ENCODE measurements at places on chromosomes 7 and 10.
A peak's percentile ranks its signal among the peaks of the same experiment; 100 is the strongest.

- no peak for DNase-seq
Observed at GRCh38 chr10:89162596-89162995, 44.5 kb downstream of the CH25H start.

GRCh38 chr7:40579401-40579800 is 444.6 kb downstream of the SUGCT start:
- DNase-seq: no peak

- no peak for DNase-seq
Observed at GRCh38 chr7:88106434-88106833, 113.4 kb downstream of the SRI start.

DNA sequence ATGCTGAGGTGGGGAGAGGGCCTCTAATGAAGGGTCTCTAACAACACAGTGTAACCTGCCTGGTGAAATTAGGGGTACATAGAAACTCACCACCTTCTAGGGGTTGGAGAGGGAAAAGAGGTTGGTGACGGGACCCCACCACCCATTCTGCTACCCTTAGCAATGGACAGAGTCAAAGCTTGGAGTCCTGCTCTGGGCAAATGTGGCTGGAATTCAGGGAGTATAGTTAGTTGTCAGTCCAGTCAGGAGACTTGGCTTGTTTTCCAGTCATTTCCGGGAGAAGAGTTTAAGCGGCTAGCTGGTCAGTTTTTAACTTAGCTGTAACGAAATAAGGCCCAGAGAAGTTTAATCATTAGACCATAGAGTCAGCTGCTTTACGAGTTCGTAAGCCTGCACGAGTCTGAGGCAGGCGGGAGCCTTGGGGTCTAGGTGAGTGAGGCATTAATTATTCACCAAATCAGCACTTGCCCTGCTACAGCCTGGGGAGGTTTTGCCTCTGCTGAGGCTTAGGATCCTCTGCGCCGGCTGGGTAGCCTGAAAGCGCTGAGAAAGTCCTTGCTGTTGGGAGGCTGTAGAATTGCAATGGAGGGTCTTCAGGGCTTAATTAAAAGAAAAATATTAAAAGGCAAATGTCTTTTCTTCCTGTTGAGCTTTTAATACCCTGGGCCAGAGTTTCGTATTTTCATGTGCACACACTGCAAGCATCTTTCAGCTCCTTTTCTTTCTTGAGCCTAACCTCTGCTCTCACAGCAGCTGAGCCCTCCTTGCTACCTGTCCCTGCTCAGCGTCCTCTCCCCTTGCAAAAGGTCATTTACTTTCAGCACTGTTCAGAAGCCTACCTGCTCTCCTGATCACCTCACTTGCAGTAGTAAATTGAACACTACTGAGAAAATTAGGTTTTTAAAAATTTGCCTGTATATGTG is 1.5 kb upstream of the LAMB1 start:
- no peak for DNase-seq

GRCh38 chr10:3750006-3750816 is 34.8 kb downstream of the KLF6 start:
- DNase-seq: no peak

GRCh38 chr10:48951707-48952106 is 12.1 kb upstream of the LRRC18 start:
- DNase-seq: no peak

DNA sequence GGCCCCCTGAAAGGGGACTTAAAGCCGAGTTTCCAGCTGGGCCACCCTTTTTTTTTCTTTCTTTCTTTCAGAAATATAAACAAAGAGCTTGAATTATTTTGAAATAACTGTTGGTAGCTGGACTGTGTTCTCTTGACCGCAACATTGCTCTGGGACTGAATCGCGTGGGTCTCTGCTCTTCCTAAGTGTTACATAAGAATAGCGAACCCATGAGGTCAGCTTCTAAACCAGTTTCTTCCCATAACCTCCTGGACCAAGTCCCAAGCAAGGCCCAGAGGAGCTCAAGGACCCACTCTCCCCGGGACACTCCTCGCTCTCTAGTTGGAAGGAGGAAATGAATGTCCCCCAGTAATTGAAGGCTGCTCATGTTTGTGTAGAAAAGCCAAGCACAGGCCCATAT is 91.1 kb downstream of the CXCL12 start:
- no peak for DNase-seq

GRCh38 chr7:70997261-70997660 is 134.7 kb upstream of the GALNT17 start:
- DNase-seq: no peak

- peak; percentile 32 for DNase-seq
Observed at GRCh38 chr7:94436018-94436604, 41.4 kb downstream of the COL1A2 start.

- no peak for DNase-seq
Observed at GRCh38 chr7:132149436-132150304, 426.6 kb downstream of the PLXNA4 start.

- no peak for DNase-seq
Observed at GRCh38 chr7:108770981-108771745, 201.5 kb downstream of the DNAJB9 start.

DNA sequence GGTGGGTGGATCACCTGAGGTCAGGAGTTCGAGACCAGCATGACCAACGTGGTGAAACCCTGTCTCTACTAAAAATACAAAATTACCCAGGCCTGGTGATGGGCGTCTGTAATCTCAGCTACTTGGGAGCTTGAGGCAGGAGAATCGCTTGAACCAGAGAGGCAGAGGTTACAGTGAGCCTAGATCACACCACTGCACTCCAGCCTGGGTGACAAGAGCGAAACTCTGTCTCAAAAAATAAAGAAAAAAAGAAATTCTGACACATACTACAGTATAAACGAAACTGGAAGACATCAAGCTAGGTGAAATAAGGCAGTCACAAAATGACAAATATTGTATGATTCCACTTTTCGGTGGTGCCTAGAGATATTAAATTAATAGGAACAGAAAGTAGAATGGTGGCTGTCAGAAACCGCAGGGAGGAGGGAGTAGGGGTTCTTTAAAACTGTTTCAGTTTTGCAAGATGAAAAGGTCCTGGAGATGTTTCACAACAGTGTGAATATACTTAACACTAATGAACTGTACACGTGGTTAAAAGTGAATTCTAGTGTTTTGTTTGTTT is 23.2 kb downstream of the PILRA start:
- peak; percentile 29 for DNase-seq

- no peak for DNase-seq
Observed at GRCh38 chr7:155460926-155461613, 3.1 kb downstream of the EN2 start.

GRCh38 chr7:20482071-20482470 is 133.4 kb upstream of the ABCB5 start:
- DNase-seq: no peak

- DNase-seq: no peak
Observed at GRCh38 chr7:98617051-98617959, at the start of gene NPTX2. NPTX2 (plus strand) TSS chr7:98617285; CDS start chr7:98617462, 177 bp downstream.

DNA sequence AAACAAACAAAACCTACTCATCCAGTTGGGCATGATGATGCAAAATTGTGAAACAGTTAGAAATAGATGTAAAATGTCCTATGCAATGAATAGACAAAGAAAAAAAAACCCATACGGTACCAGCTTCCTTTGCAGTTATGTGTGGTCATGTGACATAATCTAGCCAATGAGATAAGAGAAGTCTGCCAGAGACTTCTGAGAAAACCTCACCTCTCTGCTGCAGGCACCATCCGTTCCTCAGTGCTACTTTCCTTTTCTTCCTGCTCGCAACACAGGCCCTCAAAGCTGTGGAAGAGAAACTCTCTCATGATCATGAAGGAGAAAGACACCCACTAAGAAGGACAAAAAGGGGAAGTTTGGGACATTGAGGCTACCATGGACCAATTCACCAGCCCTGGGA is 76.8 kb upstream of the CARD11 start:
- DNase-seq: no peak

GRCh38 chr7:15765753-15766152 is 79.3 kb upstream of the MEOX2 start:
- no peak for DNase-seq

DNA sequence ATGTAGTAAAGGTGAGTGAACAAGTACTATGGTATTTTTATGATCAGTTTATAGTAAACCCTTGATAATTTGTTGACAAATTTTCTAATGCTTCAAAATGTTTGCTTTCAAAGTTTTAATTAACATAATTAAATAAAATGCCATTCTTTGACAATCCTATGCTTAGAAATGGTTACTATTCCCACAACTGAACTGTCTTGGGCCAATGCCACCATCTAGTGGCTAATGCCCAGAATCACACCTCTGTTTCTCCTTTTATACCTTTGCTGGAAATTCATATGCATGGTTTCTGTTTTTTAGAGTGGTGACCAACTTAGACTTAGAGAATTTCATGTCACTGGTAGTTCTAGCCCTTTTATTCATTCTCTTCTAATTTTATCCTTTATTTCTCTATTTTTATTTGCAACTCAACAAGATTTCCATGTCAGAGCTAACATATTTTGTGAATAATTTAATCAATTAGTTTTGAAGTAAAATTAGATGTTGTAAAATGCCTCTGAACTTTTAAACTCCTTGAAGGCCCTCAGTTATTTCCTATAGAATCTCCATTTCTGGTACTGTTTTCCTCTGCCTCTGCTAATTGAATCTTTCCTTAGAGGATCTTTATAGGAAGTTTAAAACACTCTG is 31.1 kb downstream of the PCGF5 start:
- DNase-seq: peak; percentile 37

DNA sequence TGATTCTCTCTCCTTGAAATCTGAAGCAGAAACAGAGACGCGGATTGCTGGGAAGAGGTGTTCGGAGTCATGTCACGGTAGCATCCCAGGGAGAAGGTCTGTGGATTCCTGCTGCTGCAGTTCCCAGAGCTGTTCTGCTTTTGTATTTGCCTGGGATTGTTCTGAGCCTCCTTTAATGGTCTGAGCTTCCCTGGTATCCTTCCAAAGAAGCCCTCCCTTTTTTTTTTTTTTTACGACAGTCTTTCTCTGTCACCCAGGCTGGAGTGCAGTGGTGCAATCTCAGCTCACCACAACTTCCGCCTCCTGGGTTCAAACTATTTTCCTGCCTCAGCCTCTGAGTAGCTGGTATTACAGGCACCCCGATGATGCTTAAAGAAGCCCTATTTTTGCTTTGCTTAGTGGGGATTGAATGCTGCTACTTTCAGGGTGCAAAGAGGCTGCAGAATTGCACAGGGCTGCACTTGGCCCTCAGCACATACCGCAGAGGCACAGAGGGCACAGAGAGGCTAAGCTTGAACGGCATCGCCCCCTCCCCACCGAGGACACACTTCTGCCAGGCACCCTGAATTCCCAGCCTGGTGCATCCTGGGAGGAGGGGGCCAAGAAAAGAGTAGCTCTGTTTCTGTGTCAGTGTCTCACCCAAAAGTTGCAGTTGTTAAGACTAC is 208.6 kb upstream of the GALNT17 start:
- no peak for DNase-seq

DNA sequence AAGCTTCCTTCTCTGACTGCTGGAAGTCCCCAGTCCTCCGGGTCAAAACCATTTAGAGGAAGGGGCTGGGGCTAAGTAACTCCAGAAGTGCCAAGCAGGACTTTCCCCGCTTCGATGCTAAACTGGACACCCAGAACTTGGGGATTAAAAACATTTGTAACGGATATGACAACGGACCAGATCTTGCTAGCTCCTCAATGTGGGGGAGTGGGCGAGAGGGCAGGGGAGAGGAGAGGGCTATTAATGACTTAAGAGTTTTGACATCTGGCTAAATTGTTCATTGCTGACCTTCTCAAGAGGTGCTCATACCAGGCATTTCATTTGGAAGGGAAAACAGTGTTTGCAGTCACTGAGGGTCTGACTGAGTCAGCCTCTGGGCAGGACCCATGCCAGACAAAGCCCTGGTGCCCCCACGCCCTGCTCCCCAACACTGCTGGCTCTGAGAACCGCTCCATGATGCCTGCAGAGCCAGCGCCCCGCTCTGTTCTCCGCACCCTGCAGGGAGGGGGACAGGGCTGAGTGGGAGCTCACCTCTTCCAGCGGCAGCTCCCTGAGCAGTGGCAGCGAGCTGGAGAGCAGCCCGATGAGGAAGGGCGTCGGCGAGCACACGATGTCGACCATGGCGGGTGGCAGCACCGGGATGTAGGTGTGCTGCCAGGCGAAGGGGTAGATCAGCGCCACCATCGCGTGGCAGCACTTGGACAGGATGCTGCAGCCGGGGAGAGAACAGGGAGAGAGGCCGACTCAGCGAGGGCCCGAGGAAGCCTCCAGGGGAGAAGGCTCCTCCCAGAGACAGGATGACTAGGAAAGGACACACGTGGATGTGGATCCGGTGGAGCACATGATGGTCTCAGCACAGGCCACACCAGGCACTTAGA is 47.7 kb upstream of the MKRN1 start:
- no peak for DNase-seq

DNA sequence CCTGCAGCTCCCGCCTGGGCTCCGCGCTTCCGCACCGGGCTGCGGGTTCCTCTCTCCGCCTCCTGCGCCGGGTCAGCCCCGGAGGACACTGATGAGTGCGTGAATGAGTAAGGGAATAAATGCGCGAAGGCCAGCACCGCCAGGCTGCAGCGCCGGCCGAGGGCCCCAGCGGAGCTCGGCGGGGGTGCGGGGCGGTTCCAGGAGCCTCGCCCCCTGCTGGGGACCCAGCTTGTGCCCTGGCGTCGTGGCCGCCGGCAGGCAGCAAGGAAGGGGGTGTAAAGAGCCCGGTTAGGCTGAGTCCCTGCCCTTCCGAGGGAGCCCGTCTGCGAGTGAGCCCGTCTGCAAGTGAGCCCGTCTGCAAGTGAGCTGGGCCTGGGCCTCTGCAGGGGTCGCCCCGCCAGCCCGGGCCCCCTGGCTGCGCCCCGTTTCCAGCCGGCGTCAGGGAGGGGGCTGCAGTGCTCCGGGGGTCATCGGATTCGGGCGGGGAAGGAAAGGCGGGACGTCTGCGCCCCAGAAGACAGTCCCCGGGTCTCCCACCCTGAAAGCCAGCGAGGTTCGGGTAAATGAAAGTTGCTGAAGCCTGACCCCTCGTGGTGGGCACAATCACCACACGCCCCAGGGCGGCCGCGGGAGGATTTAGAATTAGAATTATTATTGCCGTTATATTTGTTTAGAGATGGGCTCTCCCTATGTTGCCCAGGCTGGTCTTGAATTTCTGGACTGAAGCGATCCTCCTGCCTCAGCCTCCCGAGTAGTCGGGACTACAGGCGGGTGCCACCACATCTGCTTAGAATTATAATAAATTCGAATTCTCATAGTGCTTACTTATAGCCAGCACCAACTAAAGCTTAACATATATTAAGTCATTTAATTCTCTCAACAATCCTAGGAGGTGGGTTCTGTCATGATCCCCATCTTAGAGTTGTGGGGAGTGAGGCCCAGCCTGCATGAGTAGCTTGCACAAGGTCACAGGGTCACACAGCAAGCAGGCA is 8.6 kb upstream of the CRYGN start:
- peak; percentile 69 for DNase-seq

DNA sequence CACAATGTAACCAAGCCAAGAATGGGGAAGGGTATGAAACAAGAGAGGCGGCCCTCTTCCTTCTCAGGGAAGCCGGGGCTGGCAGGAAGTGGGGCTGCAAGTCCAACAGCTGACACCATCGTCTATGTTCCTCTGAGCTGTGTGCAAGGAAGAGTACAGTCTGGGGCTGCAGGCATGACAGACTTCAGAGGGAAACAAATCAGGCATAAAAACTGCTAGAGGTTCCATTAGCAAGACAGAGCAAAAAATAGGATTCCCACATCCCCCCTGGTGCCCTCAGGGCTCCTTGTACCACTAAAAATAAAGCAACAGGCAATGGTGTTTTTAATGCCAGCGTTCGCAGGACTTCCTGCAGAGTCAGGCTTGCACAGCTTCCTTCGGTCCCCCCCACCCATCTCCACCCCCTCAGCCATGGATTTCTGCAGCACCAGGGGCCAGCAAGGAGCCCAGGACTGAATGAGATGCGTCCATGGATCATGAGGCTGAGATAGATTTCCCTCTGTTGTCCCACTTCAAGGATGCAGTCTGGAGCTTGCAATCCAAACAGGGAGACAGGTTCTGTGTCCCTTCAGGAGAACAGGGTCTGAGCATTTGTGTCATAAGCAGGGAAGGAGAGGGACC is 34.6 kb downstream of the KCNMA1 start:
- DNase-seq: no peak

GRCh38 chr10:2251631-2252030 is 514.3 kb upstream of the ADARB2 start:
- no peak for DNase-seq

All from activated CD4-positive, alpha-beta T cell treated with anti-CD3 and anti-CD28 coated beads, Interleukin-2, amount 50 U/mL, for 4 hours (primary cell).